Activated CD8-positive, alpha-beta T cell treated with anti-CD3 and anti-CD28 coated beads, Interleukin-2, amount 10 ng/mL, durations not matched to agents 7 days and 5 days (primary cell): ENCODE measurements at places on chromosomes 5 and 9.

- H3K36me3 ChIP-seq: peaks cover 13% of the 10 kb centered on the region
- no peak for DNase-seq
- no peak overlapping the region for H3K27ac ChIP-seq
- H3K27me3 ChIP-seq: no peaks in the 10 kb centered on the region
- no peaks in the 10 kb centered on the region for H3K4me1 ChIP-seq
Measured at GRCh38 chr9:125690679-125691078, 16.3 kb downstream of the MAPKAP1 start.

- peaks cover 38% of the 10 kb centered on the region for H3K36me3 ChIP-seq
- H3K27ac ChIP-seq: peak overlapping the region; percentile 12
- H3K4me3 ChIP-seq: peak overlapping the region; percentile 55
Measured at GRCh38 chr9:21965401-21965951, 28.7 kb downstream of the CDKN2A start.

DNA sequence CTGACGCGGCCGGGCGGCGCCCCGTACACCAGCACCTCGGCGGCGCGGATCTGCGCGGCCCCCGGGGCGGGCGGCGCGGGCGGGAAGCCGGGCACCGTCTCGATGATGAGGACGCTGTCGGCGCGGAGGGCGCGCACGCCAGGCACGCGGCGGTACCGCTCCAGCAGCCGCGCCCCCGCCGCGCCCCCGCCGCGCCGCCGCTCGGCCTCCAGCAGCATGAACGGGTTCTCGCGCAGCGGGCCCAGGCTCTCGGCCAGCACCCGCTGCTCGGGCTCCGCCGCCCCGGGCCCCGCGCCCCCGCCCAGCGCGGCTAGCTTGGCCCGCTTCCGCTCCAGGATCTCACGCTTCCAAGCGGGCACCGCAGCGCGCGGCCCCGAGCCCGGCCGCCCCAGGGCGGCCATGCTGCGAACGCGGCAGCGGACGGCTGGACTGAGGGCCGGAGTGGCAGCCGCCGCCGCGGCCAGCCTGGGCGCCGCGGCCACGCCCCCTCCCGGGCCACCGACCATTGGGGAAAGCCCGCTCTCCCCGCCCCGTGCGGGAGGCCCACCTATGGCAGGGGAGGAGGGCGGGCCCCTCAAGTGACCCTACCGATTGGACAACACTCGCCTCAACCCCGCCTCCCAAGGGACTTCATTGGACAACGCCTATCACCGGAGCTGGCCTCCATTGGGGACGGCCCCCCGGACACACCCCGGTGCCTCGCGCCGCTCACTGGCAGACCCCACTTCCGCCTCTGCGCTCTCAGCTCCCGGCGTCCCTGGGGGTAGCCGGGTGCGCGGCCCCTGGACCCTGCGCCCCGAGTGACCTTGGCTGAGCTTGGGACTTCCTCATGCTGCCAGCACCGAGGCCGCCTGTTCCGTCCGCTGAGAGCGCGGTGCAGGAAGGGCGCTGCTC is at the start of gene TPRN:
Gene TPRN (minus strand): TSS at position 431 of the 894 bp plus-strand sequence. CDS start 30 bp downstream, at position 401.
- peaks cover 39% of the 10 kb centered on the region for H3K4me1 ChIP-seq
- H3K27ac ChIP-seq: peak within 1 kb of the TSS; percentile 86
- peak; percentile 99 for DNase-seq
- H3K36me3 ChIP-seq: peaks cover 6% of the 10 kb centered on the region
- H3K27me3 ChIP-seq: no peaks in the 10 kb centered on the region
- H3K4me3 ChIP-seq: peak within 1 kb of the TSS; percentile 86

GRCh38 chr9:136556166-136556565 is 10.3 kb upstream of the NOTCH1 start:
- peaks cover 7% of the 10 kb centered on the region for H3K36me3 ChIP-seq
- peaks cover 20% of the 10 kb centered on the region for H3K4me1 ChIP-seq
- no peak overlapping the region for H3K27ac ChIP-seq
- peaks cover 6% of the 10 kb centered on the region for H3K27me3 ChIP-seq

GRCh38 chr9:114450181-114450580 is 55.1 kb downstream of the WHRN start:
- no peak overlapping the region for H3K27ac ChIP-seq
- peaks cover 2% of the 10 kb centered on the region for H3K27me3 ChIP-seq
- no peak for DNase-seq
- H3K36me3 ChIP-seq: peaks cover 2% of the 10 kb centered on the region
- H3K4me1 ChIP-seq: peaks cover 24% of the 10 kb centered on the region

DNA sequence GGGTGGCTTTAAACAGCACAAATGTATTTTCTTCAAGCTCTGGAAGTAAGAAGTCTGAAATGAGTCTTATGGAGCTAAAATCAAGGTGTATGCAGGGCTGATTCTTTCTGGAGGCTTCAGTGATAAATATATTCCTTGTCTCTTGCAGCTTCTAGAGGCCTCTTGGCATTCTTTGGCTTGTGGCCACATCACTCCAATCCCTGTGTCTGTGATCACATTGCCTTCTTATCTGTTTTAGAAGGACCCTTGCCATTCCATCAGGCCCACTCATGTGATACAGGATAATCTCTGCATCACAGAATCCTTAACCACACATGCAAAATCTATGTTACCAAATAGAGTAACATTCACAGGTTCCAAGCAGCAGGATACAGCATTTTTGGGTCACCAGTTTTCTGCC is 917.8 kb upstream of the C9orf72 start:
- no peak overlapping the region for H3K4me3 ChIP-seq
- no peak overlapping the region for H3K27ac ChIP-seq

GRCh38 chr5:55903121-55903701 is 52.1 kb downstream of the IL31RA start:
- peak overlapping the region; percentile 30 for H3K4me3 ChIP-seq
- DNase-seq: peak; percentile 77
- H3K27me3 ChIP-seq: peaks cover 36% of the 10 kb centered on the region
- H3K27ac ChIP-seq: peak overlapping the region; percentile 10
- no peaks in the 10 kb centered on the region for H3K36me3 ChIP-seq
- H3K4me1 ChIP-seq: peaks cover 21% of the 10 kb centered on the region

- H3K4me1 ChIP-seq: no peaks in the 10 kb centered on the region
- H3K36me3 ChIP-seq: no peaks in the 10 kb centered on the region
- H3K27me3 ChIP-seq: peaks cover 29% of the 10 kb centered on the region
- no peak for DNase-seq
- no peak overlapping the region for H3K4me3 ChIP-seq
Measured at GRCh38 chr5:176716320-176716719, 69.0 kb downstream of the TSPAN17 start.

GRCh38 chr5:1239505-1240251 is 14.5 kb downstream of the SLC6A18 start:
- no peak overlapping the region for H3K27ac ChIP-seq
- no peaks in the 10 kb centered on the region for H3K36me3 ChIP-seq
- DNase-seq: no peak

GRCh38 chr9:36721846-36722588 is 149.3 kb downstream of the MELK start:
- peaks cover 5% of the 10 kb centered on the region for H3K27me3 ChIP-seq
- H3K4me1 ChIP-seq: no peaks in the 10 kb centered on the region
- no peaks in the 10 kb centered on the region for H3K36me3 ChIP-seq

- no peaks in the 10 kb centered on the region for H3K4me1 ChIP-seq
- no peak for DNase-seq
- no peaks in the 10 kb centered on the region for H3K27me3 ChIP-seq
- no peaks in the 10 kb centered on the region for H3K36me3 ChIP-seq
- H3K4me3 ChIP-seq: no peak overlapping the region
- H3K27ac ChIP-seq: no peak overlapping the region
Measured at GRCh38 chr9:131068076-131068816, 28.1 kb upstream of the AIF1L start.

- peaks cover 39% of the 10 kb centered on the region for H3K4me1 ChIP-seq
- H3K27ac ChIP-seq: peak overlapping the region; percentile 97
- H3K4me3 ChIP-seq: peak overlapping the region; percentile 98
- no peaks in the 10 kb centered on the region for H3K27me3 ChIP-seq
- peak; percentile 58 for DNase-seq
Measured at GRCh38 chr5:111513131-111513520, 791 bp upstream of the STARD4 start.

DNA sequence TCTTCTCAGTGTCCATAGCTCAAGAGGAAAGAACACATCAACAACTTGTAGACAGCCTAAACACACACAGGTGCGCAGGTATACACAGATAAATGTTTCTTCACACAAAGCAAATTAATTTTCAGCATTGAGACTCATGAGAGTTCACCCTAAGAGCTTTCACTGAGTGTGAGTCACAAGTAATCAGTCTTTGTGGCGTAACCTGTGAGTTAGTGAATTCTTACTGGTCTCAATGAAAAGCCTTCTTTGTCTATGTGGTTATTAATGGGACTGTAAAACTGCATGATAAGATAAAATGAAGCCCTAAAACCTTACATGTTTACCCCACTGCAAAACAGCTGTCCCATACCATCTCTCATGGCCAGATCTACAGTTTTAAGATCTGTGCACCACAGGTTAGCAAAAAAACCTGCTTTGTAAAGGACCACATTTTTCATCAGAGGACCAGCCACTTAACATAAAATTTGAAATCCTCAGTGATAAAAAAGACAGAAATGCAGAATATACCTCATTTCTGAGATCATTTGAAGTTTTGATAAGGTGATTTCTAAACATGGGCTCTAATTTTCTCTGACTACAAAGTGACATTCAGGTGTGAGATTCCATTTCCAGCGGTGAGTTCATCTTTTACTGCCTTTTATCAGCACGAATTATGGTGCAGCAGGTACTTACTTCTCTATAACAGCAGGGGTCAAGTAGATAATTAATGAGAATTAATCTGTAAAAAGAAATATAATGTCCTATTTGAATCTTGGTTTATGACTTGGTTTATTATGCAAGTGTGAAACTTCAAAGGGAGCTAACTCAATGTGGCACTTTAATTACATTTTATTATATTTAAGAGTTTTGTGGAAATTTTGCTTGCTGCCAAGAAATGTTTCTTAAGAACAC is 335.7 kb upstream of the PIK3R1 start:
- H3K27ac ChIP-seq: no peak overlapping the region
- no peaks in the 10 kb centered on the region for H3K27me3 ChIP-seq
- no peaks in the 10 kb centered on the region for H3K36me3 ChIP-seq
- no peaks in the 10 kb centered on the region for H3K4me1 ChIP-seq
- H3K4me3 ChIP-seq: no peak overlapping the region
- no peak for DNase-seq

DNA sequence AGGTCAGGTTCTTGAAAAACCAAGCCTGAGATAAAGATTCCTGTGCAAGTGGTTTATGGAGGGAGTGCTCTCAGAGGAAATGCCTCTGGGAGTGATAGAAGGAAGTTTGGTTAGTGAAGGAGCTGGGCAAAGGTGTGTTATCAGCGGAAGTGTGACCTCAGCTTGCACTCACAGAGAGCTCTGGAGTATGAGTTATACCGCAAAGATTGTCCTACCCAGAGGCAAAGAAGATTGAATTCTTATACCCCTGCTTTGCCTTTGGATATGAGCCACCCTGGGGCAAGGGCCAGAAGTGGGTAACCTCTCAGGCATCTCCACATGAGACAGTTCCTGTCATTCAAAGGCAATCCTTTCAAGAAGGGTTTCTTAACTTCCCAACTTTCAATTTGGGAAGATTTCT is 145.6 kb downstream of the MUSK start:
- no peaks in the 10 kb centered on the region for H3K36me3 ChIP-seq
- DNase-seq: no peak
- no peak overlapping the region for H3K4me3 ChIP-seq
- H3K27ac ChIP-seq: no peak overlapping the region

DNA sequence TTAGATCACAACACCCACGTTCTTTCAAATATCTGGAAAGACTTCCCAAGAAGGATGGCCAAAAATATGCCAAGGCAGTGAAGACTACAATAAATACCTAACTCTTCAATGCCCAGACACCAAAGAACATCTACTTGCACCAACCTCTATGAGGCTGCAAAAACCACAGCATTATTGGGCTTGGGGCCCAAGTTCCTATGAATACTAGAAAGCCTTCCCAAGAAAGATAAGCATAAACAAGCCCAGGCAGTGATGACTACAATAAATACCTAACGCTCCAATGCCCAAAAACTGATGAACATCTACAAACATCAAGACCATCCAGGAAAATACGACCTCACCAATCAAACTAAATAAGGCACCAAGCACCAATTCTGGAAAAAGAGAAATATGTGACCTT is 41.3 kb downstream of the AP3B1 start:
- H3K4me1 ChIP-seq: no peaks in the 10 kb centered on the region
- peaks cover 66% of the 10 kb centered on the region for H3K36me3 ChIP-seq
- no peaks in the 10 kb centered on the region for H3K27me3 ChIP-seq
- H3K4me3 ChIP-seq: no peak overlapping the region

DNA sequence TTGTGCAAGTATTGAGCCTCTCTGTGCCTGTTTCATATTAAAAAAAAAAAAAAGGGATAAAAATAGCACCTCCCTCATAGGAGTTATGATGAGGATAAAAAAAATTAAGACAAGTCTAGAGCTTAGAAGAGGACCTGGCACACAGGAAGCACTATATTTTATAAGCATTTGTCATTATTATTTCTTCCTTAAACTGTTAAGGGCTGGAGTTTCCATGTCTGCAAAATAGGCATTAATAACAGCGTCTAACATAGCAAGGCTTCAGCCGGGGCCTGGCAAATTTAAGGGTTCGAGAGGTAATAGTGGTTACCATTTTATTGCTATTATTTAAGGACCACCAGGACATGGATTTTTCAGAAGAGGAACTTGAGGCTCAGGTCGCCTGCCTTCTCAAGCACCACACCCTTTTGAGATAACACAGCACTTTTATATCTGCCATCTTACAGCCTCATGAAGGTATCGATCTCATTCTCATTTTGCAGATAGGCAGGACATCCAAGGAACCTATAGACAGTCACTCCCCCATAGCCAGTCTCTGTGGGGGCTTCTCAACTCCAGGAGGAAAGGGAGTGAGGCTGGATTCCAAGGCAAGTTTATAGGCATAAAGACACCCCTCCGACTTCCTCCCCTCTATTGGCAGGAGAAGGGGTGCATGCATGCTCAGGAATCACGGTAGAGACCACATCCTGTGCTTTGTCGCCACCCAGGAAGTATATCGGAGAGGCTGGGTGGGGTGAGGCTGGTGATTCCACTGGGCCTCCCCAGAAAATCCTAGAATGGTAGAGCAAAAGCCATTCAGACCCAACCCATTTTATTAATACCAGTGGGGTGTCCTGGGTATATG is 2.4 kb downstream of the ANXA6 start:
- peaks cover 51% of the 10 kb centered on the region for H3K36me3 ChIP-seq
- peaks cover 72% of the 10 kb centered on the region for H3K4me1 ChIP-seq
- peak overlapping the region; percentile 95 for H3K4me3 ChIP-seq

DNA sequence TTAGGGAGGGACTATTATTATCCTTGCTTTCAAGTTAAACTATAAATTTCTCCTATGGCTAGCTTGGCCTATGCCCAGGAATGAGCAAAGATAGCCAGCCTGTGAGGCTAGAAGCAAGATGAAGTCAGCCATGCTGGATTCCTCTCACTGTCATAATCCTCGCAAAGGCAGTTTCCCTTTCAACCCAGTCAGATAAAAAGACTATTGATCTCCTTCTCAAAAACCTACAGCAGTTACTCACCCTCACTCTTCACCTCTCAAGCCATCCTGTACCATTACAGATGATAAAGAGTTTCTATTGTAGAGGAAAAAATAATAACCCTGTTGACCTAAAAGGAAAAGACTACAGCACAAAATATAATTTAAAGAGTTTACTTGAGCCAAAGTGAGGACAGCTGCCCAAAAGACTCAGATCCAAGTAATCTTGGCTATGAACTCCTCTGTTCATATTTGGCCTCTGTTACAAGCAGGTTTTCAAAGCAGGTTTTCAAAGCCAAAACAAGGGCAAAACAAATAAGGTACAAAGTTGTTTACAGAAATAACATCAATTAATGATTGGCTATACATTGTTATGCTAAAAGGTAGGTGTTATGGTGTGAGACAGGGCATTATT is 41.7 kb downstream of the KCNV2 start:
- no peak for DNase-seq
- H3K36me3 ChIP-seq: peaks cover 66% of the 10 kb centered on the region
- no peaks in the 10 kb centered on the region for H3K27me3 ChIP-seq
- H3K4me1 ChIP-seq: peaks cover 40% of the 10 kb centered on the region
- no peak overlapping the region for H3K27ac ChIP-seq
